PC-3 (cell line): ENCODE measurements at places on chromosomes 12 and 14. TPM values are rescaled to one million over a fixed set of nuclear protein-coding genes. Genes with fewer than 3 reads are reported as not detected.

GRCh38 chr12:104486363-104486750 is 29.6 kb downstream of the CHST11 start:
- H3K27me3 ChIP-seq, result no peaks in the 10 kb centered on the region
- no peak overlapping the region for H3K27ac ChIP-seq
- no peak for DNase-seq
- H3K36me3 ChIP-seq, result no peaks in the 10 kb centered on the region
- no peak overlapping the region for H3K4me3 ChIP-seq

DNA sequence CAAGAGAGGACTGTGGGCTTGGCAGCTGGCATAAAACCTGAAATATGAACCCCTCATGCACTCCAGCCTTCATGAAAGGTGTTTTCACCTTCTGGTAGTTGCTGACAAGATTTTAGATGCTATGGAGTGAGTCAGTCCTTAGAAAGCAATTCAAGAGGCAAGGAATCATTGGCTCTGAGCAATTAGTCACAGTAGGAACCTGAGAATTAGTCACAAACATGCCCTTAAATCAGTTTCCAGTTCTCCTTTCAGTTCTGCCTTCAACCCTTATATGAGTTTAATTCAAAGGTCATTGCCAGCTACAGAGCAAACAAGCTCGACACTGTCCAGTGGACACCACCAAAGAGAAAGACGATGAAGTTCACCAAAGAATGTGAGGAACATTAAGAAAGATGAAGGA is 472.3 kb downstream of the GLT1D1 start:
- H3K27me3 ChIP-seq, result no peaks in the 10 kb centered on the region
- H3K4me1 ChIP-seq, result no peaks in the 10 kb centered on the region
- no peak overlapping the region for H3K27ac ChIP-seq
- H3K4me3 ChIP-seq, result no peak overlapping the region

- H3K27me3 ChIP-seq, result peaks cover 59% of the 10 kb centered on the region
- H3K4me3 ChIP-seq, result no peak overlapping the region
- H3K27ac ChIP-seq, result no peak overlapping the region
- peak; percentile 53 for DNase-seq
Measured at GRCh38 chr12:3604748-3605586, 114.0 kb downstream of the PRMT8 start.

GRCh38 chr12:124035163-124035562 is 62.1 kb downstream of the ZNF664 start:
- no peak for DNase-seq
- H3K4me3 ChIP-seq, result no peak overlapping the region
- no peaks in the 10 kb centered on the region for H3K36me3 ChIP-seq
- H3K27me3 ChIP-seq, result no peaks in the 10 kb centered on the region
- H3K4me1 ChIP-seq, result no peaks in the 10 kb centered on the region

GRCh38 chr12:61987173-61987572 is 273.0 kb upstream of the USP15 start:
- H3K27ac ChIP-seq, result no peak overlapping the region
- H3K36me3 ChIP-seq, result no peaks in the 10 kb centered on the region
- H3K27me3 ChIP-seq, result peaks cover 8% of the 10 kb centered on the region; the same call in 1 of the 2 replicates
- H3K4me3 ChIP-seq, result no peak overlapping the region
- no peak for DNase-seq

- H3K4me3 ChIP-seq, result no peak overlapping the region
- no peak overlapping the region for H3K27ac ChIP-seq
- H3K36me3 ChIP-seq, result no peaks in the 10 kb centered on the region
- H3K4me1 ChIP-seq, result no peaks in the 10 kb centered on the region
- no peak for DNase-seq
- no peaks in the 10 kb centered on the region for H3K27me3 ChIP-seq
Measured at GRCh38 chr12:89497005-89497404, 27.6 kb downstream of the GALNT4 start.

- H3K27ac ChIP-seq, result no peak overlapping the region
- DNase-seq, result no peak
- no peak overlapping the region for H3K4me3 ChIP-seq
- H3K36me3 ChIP-seq, result no peaks in the 10 kb centered on the region
Measured at GRCh38 chr12:88638966-88639760, 58.9 kb upstream of the KITLG start.

- H3K4me1 ChIP-seq, result peaks cover 23% of the 10 kb centered on the region
- no peaks in the 10 kb centered on the region for H3K27me3 ChIP-seq
- H3K36me3 ChIP-seq, result no peaks in the 10 kb centered on the region
Measured at GRCh38 chr14:89040080-89040459, 215.6 kb downstream of the TTC8 start.

DNA sequence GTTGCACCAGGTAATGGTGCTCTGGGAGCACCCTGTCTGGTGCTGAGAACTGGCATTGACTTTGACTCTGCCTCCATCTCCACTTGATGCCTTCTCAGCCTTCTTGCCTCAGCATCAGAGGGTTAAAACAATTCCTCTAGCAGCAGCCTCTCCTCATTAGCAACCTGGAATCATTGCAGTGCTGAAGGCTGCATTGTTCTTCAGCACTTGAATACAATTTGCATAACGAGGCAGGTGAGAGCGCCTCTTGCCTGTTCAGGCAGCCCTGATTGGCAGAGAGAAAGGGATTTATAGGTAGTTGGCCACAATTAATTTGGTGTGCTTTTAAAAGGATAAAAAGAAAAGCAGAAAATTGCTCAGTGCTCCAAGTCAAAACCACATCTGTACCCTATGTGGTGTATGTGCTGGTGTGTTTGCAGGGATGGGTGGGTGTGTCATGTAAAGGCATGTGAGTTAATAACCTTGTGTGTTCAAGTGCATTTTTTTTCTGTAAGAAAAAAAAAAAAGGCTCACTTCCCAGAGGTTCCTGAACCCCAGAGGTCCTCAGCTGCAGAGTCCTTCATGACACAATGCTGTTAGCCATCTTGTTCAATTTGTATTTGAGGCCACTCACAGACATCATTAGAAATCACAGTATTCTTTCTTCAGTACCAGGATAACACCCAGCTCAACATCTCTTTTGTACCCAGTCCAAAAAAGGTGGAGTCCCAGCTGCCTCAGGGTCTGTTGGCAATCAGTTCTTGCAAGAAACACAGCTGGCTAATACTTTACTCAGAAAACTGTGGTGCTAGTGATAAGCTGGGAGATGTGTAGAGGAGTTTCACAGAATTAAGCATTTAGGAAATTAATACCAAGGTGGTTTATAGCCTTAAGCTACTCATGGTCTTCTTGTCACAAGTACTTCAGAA is 385.6 kb downstream of the GRIN2B start:
- H3K4me1 ChIP-seq, result no peaks in the 10 kb centered on the region
- DNase-seq, result no peak
- no peak overlapping the region for H3K4me3 ChIP-seq
- H3K27ac ChIP-seq, result no peak overlapping the region

GRCh38 chr12:121613462-121613861 is 12.9 kb upstream of the ORAI1 start:
- H3K36me3 ChIP-seq, result no peaks in the 10 kb centered on the region
- H3K27me3 ChIP-seq, result no peaks in the 10 kb centered on the region
- DNase-seq, result peak; percentile 41
- H3K4me1 ChIP-seq, result no peaks in the 10 kb centered on the region; the same call in 1 of the 2 replicates

DNA sequence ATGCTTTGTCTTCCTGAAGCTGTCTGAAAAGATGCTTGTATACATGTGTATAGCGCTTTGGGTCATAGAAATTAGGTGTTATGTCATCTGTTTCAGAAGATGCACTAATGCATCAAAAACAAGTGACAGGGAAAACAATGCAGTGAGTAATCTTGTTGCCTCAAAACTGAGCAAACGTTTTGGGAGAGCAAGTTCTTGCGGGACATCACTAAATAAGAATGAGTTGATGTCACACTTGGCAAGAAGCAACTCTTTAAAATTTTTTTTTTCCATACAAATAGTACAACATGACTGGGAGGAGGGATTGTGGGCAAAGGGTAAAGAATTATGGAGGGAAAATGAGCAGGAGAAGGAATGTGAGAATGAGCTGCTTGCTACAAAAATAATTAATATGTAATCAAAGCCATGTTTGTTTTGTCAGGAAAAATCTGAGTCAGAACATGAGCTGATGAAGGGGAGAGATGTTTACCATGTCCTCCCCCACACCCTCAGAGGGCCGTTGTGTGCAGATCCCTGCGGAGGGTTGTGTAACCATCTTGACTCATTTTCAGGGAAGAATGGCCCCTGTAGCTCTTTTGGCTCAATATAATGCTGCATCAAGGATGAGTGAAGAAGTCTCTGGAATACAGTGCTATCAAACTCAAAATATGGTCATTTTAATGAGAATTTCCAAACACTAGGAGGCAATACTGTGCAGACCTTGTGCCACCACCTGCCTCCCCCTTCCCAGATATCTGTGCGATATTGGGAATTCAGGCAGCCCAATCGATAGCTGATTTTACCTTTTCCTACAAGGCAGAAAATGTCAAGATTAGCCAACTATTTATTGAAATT is 41.4 kb downstream of the BORCS5 start:
- no peaks in the 10 kb centered on the region for H3K36me3 ChIP-seq
- peaks cover 22% of the 10 kb centered on the region for H3K4me1 ChIP-seq
- no peaks in the 10 kb centered on the region for H3K27me3 ChIP-seq
- H3K27ac ChIP-seq, result peak overlapping the region; percentile 81

- peaks cover 63% of the 10 kb centered on the region for H3K4me1 ChIP-seq
- peak overlapping the region; percentile 41; the same call in 1 of the 2 replicates for H3K4me3 ChIP-seq
- no peaks in the 10 kb centered on the region for H3K36me3 ChIP-seq
Measured at GRCh38 chr12:76020281-76020680, 11.3 kb downstream of the PHLDA1 start.

DNA sequence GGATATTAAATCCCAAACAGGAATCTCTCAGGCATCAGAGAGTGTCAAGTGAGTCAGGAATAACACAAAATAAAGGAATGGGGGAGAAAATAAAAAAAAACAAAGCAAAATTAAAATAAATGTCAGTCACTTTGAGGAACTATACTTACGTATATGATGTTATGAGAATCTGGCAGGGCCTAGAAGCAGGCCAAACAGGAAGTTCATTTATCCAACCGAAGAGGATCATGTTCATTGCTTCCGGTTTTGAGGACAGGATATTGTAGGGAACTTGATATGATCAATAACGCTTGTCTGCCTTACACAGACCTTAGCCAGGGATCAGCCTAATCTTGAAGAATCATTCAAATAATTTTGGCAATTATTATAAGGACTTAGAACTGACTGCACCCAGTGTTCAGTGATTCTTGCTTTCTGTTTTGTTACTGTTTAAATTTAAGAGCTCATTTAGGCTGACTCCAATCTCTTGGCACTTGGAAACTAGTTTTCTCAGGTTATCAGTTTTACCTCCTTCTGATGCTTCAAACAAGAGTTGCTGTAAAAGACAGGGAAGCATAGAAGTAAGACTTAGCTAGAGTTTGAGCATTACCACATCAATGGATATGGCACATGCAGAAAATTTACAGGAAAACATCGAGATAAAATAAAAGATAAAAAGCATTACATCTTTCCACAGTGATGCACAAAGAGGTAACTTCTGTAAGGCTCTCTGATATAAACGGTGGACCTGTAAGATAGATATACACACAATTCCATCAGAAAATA is 53.4 kb downstream of the ZFC3H1 start:
- no peak overlapping the region for H3K4me3 ChIP-seq
- no peak overlapping the region for H3K27ac ChIP-seq
- DNase-seq, result no peak
- no peaks in the 10 kb centered on the region for H3K27me3 ChIP-seq
- H3K36me3 ChIP-seq, result peaks cover 79% of the 10 kb centered on the region

DNA sequence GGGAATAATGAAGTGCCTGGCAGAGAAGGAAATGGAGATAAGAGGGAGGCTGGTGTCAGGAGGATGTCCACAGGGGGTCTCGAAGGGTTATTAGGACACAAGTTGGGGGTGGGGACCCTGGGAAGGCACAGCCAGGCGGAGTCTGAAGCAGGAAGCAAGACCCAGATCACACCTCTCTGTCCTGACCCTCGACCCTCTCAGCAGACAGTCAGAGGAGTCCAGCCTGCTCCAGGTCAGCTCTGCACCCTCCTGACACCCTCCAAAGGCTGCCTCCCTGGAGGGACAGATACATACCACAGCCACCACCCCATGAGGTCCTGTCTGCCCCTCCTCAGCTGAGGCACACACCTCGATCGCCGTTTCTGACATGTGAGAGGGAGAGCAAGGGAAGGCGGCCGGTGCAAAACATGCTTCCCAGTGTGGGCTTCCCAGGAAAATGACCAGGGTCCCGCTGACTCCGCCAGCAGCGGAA is 9.0 kb downstream of the BCL11B start:
- H3K27ac ChIP-seq, result no peak overlapping the region
- no peaks in the 10 kb centered on the region for H3K4me1 ChIP-seq
- no peak for DNase-seq
- H3K4me3 ChIP-seq, result no peak overlapping the region
- H3K27me3 ChIP-seq, result peaks cover 92% of the 10 kb centered on the region

DNA sequence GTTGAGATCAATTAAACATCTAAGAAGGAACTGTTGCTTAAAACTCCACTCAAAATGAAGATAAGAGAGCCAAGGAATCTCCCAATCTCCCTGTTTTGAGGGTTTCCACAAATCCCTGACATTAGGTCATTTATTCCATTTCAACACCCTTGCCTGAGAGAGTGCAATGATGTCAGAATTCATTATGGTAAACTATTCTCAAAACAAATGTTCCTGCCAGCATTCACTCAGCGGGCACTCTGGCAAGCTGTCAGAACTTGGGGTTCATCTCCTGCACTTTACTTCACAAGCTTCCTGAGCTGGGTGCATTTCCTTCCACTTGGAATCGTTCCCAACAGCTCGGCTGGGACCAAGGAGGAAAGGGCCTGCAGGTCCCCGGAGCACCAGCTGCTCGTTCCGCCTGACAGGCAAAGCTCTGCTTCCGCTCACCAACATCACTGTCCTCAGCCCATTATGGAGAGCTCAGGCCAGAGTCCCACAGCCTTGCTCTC is 117.8 kb downstream of the TTC7B start:
- H3K36me3 ChIP-seq, result no peaks in the 10 kb centered on the region
- DNase-seq, result no peak
- no peaks in the 10 kb centered on the region for H3K4me1 ChIP-seq
- H3K27ac ChIP-seq, result no peak overlapping the region
- H3K4me3 ChIP-seq, result no peak overlapping the region

GRCh38 chr14:98984719-98985041 is 287.3 kb downstream of the BCL11B start:
- H3K4me3 ChIP-seq, result no peak overlapping the region
- no peak overlapping the region for H3K27ac ChIP-seq
- peaks cover 36% of the 10 kb centered on the region for H3K27me3 ChIP-seq

DNA sequence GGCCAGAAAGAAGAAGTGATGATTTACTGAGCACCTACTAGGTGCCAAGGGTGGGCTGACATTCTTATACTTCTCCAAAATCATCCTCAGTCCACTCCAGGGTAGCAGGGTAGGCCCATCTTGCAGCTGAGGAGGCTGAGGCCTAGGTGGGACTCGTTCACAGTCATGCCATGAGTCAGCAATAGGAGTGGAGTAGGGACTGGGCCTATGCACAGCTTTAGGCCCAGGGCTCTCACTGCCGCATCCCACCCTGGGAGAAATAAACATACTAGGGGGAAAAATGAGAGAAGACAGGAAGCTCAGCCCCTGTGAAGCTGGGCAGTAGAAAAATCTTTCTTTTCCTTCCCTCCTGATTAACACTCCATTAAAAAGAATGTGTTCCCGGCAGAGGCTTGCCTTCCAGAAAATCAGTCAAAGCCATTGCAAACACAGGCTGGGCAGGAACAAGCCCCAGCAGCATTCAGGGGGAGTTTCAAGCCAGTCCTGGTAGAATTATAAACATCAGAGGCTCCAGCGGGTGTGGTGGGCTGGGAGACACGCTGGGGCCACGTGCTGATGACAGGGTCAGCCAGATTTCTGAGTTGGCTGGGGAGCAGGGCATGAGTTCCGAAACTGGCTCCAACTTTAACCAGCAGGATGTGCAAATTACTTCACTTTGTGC is 1.8 kb downstream of the HSPB8 start:
- DNase-seq, result no peak
- H3K27ac ChIP-seq, result peak overlapping the region; percentile 50
- H3K27me3 ChIP-seq, result peaks cover 7% of the 10 kb centered on the region; the same call in 1 of the 2 replicates
- peaks cover 24% of the 10 kb centered on the region for H3K4me1 ChIP-seq

Gene TMEM132C
- not detected in 2 replicates for total RNA-seq

Gene TARBP2
- total RNA-seq, result 82.0 and 98.9 TPM in 2 replicates

Gene SYT1
- total RNA-seq, result 0.12 and 0.51 TPM in 2 replicates

Gene MARCHF9
- 9.3 and 13.4 TPM in 2 replicates for total RNA-seq

Gene DAO
- total RNA-seq, result not detected in 2 replicates

Gene ZNF605
- 5.9 and 8.6 TPM in 2 replicates for total RNA-seq
